Activated CD8-positive, alpha-beta T cell treated with anti-CD3 and anti-CD28 coated beads for 36 hours (primary cell): ENCODE measurements at places on chromosomes 1 and 21. TPM values are rescaled to one million over a fixed set of nuclear protein-coding genes. Genes with fewer than 3 reads are reported as not detected.

GRCh38 chr1:16013220-16013907, 4.5 kb downstream of the HSPB7 start:
- DNase-seq: peak; percentile 81

DNA sequence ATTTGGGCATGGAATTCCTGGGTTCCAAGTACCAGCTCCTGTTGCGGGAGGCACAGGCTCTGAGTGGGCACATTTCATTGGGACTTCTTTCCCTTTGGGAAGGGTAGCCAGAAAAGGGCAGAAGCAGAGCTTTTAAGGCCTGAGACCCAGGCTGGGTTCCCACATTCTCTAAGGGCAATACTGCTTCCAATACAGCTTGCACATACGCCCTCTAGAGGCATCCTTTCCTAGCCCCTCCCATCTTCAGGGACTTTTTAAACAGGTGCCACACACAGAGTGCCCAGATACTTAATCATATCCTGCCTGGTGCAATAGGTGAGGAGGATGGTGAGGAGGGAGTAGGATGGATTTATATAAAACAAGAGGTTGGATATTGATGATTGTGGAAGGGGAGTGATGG, 5.7 kb downstream of the GPR88 start:
- DNase-seq: peak; percentile 74

GRCh38 chr1:238438311-238439270, 547.9 kb upstream of the ZP4 start:
- DNase-seq: no peak

GRCh38 chr1:38360807-38361206, 314.2 kb upstream of the POU3F1 start:
- no peak for DNase-seq

DNA sequence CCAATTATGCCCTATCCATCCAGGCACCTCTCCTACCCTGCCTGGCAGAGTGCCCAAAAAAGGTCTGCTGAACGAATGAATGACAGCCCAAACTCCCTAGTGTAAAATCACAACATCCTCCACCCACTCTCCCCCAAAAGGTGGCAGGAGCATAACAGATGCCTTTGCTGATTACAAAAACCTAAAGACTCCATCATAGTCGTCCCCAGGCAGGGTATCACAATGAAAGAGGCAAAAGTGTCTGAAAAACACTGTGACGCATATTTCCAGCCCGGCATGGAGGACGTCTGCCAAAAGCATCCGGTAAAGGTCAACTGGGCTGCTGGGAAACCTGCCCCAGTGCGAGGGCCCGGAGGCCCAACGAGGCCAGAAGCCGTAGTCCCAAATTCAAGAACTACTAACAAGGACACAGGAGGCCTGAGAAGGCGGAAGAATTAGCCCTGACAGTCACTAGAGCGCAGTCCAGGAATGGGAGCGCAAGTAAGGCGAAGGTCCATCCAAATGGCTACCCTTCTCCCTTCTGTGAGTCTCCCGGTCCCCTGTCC, 576 bp downstream of the SMIM12 start:
- peak; percentile 70 for DNase-seq

DNA sequence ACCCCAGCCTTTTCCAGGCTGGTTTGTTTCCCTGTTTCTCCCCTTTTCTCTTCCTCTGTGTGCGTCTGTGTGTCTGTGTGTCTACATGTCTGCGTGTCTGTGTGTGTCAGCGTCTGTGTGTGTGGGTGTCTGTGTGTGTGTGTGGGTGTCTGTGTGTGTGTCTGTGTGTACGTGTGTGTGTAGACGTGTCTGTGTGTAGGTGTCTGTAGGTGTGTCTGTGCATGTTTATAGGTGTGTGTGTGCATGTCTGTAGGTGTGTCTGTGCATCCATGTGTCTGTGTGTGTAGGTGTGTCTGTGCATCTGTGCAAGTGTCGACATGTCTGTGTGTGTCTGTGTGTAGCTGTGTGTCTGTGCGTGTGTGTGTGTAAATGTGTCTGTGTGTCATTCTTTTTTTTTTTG, 3.3 kb downstream of the TTLL10 start:
- DNase-seq: no peak

DNA sequence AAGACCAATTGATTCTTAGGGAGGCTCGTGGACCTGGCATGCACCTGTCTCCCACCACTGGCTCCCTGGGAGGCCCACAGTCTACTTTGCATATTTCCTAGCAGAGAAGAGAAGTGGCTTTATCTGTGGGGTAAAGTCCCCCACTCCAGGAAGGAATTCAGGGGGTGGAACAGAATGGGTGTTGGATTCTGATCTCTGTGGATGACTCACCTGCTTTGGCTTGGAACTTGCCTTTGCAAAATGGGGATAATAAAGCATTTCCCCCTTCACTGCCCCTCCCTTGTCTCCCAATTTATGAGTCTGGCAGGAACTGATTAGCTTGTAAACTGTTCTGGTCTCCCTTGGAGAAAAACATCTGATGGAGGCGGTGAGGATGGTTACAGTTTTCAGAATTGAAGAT, 21.2 kb upstream of the OTUD3 start:
- DNase-seq: no peak

- no peak for DNase-seq
Observed at GRCh38 chr1:230010603-230011332, 56.3 kb upstream of the GALNT2 start.

- DNase-seq: no peak
Observed at GRCh38 chr21:45630876-45631275, 12.6 kb upstream of the PCBP3 start.

GRCh38 chr1:3651930-3652547, at the start of gene TP73:
TSS of gene TP73 (plus strand) at chr1:3652516. CDS start at chr1:3682366, 29,850 bp downstream.
- no peak for DNase-seq

- DNase-seq: no peak
Observed at GRCh38 chr1:222224636-222225315, 323.1 kb downstream of the HHIPL2 start.

DNA sequence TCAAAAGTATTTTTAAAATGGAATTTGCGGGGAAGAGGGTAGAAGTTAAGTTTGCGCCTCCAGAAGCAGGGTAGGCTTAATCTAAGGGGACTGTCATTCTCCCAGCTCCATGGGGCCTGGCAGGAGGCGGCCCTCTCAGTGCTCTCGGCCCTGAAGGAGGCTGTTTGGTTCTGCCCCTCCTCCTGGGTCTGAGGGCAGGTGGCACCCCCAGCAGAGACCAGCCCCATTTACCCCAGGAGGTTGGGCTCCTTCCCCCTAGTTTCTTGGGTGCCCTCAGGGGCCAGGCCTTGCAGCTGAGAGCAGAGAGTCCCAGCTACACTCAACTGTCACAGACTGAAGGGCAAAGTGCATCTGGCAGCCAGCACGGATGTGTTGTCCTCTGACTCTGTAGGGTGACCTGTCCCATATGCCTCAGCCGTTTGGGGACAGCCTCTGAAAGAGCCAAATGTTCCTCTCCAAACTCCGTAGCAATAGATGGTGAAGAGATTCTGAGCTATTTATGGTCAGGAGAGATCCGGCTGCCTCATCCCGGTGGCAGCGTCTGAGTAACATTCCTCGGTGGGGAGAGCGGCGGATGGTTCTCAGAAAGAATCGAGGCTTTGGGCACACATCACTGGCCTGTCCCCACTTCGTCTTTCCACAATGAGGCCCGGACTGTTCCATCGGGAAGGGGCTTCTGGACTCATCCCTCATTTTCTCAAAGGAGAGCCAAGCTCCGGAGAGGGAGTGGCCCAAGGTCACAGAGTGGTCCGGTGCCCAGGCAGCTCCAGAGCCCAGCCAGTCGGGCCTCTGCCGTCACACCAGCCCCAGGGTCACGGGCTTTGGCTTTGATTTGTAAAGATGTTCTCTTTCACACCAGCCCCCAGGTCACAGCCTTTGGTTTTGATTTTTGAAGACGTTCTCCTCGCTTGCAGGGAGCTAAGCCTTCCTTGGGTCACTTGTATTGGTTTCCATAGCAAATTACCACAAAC, 424.2 kb upstream of the VAMP3 start:
- no peak for DNase-seq

DNA sequence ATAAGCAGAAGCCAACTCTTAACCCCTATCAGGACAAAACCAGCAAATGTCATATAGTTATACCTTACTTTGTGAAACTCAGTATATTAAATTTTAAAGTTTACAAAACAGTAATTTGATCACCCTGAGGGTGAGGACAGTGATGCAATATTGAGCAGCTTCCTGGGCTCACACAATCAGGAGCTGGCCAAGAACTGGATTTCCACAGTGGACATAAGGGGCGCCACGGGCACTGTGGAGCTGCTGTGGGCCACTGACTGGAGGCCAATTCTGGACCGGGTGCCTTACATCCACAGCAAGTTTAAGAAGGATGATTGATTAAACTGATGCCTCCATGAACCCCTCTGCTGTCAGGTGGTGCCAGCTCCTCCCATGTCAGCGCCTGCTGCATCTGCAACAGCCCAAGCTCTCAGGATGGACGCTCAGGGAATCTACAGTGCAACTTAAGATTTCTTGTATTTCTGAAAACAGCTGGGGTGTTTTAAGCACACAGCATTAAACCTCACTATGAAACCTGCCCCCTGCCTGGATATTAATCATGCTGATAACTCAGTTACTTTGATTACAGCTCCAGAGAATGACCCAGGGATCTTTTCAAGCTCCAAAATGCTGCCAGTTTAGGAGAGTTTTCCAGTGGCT, 55.9 kb downstream of the TOR3A start:
- DNase-seq: no peak

The MKNK1 gene
- total RNA-seq: 31.1 TPM

The DENND2C gene
- 0.99 TPM for total RNA-seq

The FCRL5 gene
- 0.05 TPM for total RNA-seq

The NAXE gene
- total RNA-seq: 68.6 TPM
